ENCODE measurements at places on chromosomes 13 and 19.

GRCh38 chr13:112486386-112487126 is 101.4 kb downstream of the TUBGCP3 start:
- DNase-seq, result no peak

GRCh38 chr13:109180905-109181425 is 551.6 kb downstream of the MYO16 start:
- no peak for DNase-seq

GRCh38 chr19:53624771-53625545 is 6.8 kb upstream of the DPRX start:
- no peak for DNase-seq

DNA sequence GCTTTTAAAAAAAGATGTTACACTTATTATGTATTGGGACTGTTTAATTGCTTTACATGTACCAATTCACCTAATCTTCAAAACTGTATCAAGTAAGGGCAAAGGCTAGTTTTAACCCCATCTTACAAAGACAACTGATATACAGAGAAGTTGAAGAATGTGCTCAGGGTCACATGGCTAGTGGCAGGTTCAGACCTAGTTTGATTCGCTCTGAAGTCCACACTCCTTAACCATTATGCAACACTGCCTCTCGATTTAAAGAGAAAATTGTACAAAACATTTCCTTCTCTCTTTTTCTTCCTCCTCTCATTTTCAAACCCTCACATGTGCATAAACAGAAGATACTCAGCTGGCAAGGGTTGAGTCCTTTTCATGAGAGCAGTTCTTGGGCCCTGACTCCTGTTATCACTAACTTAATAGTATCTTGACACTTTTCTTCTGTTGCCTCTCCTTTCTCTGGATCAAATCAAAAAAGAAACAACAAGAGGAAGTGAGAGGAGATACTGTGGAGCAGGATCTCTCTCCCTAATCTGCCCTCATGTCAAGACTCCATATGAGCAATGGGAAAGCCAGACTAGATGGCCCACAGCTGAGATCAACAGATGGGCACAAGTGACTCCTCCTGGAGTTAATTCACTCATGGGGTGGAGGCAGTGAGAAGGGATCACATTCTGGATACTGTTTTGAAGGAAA is 19.0 kb upstream of the N4BP2L1 start:
- DNase-seq, result no peak

DNA sequence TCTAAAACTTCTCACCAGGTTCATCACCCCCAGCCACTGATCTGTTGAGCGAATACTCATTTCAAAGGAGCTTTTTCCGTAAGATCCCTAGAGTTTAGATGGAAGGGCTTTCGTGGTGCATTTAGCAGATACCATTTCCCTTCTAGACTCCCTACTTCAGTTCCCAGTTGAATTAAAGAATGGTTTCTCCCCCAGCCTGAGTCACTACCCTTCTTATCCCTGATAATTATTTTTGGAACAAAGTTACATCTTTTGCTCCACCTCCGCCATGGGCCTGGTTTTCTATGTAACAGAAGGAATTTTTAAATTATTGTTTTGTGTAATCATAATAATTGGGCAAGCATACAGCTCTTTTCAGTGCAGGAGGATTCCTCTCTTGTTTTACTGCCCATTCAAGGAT is 22.0 kb downstream of the USPL1 start:
- DNase-seq, result no peak

- no peak for DNase-seq
Measured at GRCh38 chr19:58218899-58219298, 9.8 kb upstream of the ZNF544 start.

- no peak for DNase-seq
Measured at GRCh38 chr13:29065142-29065541, 245.0 kb downstream of the MTUS2 start.

- no peak for DNase-seq
Measured at GRCh38 chr13:73740666-73741065, 393.5 kb downstream of the KLF12 start.

DNA sequence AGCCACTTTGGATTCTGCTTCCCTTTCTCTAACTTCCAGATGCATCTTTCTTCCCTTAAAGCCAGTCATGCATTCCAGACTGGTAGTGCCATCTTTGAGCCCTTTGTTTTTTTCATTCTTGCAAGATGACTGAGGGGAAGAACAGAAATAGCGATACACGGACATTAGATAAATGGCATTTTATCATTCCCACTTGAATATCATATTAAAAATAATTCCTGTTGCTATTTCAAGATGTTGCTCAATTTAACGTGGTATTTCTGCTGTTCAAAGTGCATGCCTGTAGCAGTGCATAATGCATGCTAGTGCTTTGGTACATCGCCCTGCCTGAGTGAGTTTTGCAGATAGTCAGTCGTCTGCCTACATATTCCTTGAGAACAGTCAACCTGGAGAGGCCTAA is 140.6 kb upstream of the FRY start:
- DNase-seq, result no peak

- DNase-seq, result no peak
Measured at GRCh38 chr13:52048516-52048915, 24.0 kb downstream of the UTP14C start.

DNA sequence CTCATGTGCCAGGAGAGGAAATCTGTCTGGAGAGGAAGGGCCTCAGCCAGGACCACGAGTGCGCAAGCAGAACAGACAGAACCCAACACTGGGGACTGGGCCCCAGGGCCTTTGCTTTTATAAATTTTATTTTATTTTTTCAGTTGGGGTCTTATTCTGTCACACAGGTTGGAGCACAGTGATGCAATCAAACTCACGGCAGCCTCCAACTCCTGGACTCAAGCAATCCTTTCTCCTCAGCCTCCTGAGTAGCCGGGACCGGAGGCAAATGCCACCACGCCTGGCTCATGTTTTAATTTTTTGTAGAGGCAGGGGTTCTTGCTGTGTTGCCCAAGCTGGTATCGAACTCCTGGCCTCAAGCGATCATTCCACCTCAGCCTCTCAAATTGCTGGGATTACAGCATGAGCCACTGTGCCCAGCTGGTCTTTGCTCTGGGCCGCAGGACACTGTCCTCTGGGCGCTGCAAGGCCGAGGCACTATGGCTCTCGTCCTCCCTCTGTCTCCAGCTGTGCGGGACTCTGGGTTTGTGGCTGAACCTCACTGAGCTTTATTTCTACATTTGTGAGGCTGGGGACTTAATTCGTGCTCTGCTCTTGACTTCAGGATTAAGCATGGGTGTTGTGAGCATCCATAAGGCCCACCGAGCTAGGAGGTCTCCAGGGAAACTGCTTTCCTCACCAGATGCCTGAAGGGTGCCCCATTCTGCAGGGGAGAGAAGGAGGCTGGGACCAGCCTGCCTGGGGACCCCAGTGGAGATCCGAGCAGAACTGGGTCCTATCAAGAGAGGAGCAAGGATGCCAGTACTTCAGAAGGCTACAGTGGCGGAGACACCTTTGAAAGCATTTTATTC is 144.2 kb upstream of the VSTM2B start:
- no peak for DNase-seq

- no peak for DNase-seq
Measured at GRCh38 chr13:110227864-110228643, 78.9 kb downstream of the COL4A1 start.

DNA sequence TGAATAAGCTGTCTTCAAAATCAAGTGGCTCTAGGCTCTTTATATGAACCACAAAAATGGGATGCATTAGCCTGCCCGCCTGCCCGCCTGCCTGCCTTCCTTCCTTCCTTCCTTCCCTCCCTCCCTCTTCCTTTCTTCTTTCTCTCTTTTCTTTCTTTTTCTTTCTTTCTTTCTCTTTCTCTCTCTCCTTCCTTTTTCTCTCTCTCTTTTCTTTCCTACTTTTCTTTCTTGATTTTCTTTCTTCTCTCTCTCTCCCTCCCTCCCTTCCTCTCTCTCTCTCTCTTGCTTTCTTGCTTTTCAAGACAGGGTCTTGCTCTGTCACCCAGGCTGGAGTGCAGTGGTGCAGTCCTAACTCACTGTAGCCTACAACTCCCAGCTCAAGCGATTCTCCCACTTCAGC is 26.9 kb downstream of the F2RL3 start:
- DNase-seq, result no peak

DNA sequence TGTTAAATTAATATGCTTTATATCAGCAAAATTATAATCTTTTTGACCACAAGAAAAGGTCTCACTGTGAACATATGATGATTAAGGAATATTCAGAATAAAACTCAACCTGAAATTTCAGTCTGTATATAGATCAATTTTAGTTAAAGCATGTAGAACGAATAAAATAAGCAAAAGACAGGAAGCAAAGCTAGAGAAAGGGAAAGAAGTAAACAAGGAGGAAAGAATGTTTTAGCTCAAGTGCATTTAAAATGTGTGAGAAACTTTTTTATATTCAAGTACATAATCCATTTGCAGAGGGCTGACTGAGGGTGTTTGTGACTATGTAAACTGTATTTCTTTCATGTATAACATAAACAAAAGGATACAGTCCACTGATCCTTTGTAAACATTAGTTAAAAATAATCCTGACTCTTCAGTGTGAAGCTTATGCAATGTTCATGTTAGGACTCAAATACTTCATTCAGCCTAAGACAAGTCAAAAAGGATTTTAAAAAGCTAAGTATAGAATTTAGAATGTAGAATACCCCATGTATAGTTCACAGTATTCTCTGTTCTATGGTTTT is 472.1 kb downstream of the DIAPH3 start:
- no peak for DNase-seq

DNA sequence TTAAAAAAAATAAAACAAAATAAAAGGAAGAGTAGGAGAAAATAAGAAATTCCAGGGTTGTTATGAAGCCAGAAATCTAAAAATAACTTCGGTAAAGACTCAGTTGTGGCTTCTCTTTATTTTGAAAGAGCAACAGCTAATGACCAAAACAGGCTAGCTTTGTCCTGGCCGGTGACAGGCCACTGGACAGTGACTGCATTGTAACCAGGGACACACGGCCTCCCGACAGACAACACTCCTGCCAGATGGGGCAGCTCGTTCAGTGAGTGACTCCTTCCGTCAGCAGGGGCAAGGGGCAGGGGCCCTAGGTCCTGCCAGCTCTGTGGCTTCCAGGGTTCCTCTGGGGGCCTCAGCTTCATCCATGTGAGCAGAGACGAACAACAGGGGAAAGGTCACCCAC is 173.4 kb downstream of the KATNAL1 start:
- DNase-seq, result no peak

DNA sequence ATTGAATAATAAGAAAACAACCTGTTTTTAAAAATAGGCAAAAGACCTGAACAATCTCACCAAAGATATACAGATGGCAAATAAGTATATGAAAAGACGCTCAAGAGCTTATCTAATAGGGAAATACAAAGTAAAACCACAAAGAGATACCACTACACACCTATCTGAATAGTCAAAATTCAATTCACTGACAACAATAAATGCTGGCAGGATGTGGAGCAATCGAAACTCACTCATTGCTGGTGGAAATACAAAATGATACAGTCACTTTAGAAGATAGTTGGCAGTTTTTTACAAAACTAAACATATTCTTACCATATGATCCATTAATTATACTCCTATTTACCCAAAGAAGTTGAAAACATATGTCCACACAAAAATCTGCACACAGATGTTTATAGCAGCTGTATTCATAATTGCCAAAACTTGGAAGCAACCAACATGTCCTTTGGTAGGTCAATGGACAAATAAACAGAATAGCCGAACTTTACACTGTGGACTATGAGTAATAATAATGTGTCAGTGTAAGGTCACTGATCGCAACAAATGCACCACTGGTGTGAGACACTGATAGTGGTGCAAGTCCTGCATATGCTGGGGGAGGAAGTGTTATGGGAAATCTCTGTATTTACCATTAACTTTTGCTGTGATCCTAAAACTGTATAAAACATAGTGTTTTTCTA is 20.8 kb downstream of the ZC3H13 start:
- no peak for DNase-seq

GRCh38 chr13:52374389-52374788 is 31.6 kb downstream of the THSD1 start:
- DNase-seq, result no peak

GRCh38 chr13:40599747-40600146 is 66.7 kb downstream of the FOXO1 start:
- DNase-seq, result no peak

- no peak for DNase-seq
Measured at GRCh38 chr19:2436384-2436783, 9.0 kb upstream of the TIMM13 start.

DNA sequence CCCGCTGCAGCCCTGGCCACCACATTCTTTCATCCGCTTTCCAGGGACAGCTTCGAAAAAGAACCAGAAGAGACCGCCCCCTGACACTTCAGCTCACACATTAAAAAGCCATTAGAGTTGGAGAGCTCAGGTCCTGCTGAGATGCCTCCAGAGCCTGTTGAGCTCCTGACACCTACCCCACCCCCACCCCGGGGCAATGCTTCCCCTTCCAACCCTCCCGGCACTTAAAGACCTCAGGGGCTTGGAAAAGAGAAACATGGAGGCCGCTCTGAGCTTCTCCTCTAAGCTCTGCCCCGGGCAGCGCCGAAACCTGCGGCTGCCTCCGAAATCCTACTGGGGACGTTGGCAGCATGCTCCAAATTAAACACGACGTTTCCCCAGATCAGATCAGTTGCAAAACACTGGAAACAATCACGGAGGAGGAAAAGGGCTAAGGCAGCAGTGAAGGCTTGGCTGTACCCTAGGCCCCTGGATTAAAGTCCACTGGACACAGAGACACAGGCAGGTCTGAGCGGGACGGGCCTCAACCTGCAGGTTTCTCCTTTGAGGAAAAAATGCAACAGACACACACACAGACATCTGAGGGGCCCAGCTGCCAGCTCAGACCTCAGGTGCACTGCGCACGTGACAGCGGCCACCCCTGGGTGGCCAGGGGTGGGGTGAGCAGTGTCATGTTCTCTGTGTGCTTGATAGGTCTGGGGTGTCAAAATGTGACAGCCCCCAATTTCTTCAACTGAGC is 9.6 kb downstream of the SH3GL1 start:
- DNase-seq, result no peak

- no peak for DNase-seq
Measured at GRCh38 chr19:31545777-31546176, 196.5 kb upstream of the TSHZ3 start.

- DNase-seq, result no peak
Measured at GRCh38 chr19:56109226-56109625, 11.9 kb downstream of the ZNF787 start.

DNA sequence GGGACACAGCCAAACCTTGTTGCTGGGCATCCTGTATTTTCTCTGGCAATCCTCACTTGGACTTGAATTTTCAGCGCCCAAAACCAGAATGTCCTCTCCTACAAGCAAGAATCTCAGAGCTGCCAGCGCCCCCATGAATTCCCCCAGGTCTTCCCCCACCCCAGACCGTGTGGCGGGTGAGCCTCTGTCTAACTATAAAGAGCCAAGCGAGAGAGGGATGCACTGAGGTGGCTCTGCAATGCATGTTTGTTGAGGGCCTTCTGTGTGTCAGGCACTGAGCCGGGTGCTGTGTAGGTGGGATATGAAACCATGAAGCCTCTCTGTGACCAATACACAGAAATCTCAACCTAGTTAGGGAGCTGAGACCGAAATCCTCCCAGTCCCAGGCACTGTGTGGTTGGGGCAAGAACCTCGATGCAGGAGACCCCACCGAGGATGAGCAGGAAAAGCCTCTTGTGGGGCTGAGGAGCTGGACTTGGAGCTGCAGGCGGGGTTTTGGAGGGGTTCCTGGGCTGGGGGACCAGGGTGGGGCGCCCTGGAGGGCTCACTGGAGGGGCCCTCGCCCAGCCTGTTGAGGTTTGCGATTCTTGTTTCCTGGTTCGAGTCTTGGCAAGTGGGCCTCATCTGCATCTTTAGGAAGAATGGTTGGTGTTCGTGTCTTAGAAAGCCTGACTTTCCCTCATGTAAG is 12.4 kb upstream of the PROZ start:
- DNase-seq, result no peak

Measured in stimulated activated CD8-positive, alpha-beta memory T cell treated with anti-CD3 and anti-CD28 coated beads, Interleukin-4, amount 100 ng/mL, for 1 hour (primary cell).